ENCODE measurements at places on chromosomes 3 and 15.
A peak's percentile ranks its signal among the peaks of the same experiment; 100 is the strongest.

DNA sequence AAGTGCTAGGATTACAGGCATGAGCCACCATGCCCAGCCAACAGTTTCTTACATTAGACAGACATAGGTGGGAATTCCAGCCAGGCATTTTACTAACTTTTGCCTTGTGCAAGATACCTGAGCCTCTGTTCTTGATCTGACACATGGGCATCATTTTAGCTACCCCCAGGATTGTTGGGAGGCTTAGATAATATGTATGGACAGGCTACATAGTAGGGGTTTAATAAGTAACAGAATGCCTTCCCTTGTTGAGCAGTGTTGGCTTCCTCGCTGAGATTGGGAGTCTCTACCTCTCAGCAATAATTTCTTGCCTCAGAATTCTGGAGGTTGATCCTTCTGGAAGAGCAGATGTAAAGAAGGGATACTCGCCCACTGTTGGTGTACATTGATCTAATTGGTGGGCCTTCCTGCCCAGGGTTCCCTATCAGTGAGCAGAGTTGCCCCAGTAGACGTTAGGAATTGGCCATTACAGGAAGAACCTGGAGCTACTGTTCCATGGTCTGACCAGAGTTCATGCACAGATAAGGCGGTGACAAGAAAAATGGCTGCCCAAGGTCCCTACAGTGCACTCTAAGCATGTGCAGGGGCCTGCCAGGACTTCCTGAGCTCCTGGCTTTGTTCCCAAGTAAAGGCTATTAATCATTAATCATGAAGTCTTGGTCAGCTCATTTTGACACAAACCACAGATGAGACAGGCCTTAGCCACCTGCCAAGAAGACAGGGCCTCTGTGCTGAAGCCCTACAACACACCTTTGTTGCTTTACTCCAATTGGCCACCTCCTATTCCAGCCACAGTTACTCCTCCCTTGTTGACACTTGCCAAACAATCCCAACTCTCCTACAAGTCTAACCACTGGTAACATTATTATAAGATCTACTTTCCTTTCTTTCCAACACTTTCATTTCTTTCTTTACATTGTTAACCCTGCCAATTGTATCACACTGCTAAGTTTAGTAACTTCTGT is 5.0 kb upstream of the IL17RE start:
- DNase-seq = no peak

GRCh38 chr3:47803480-47804025 is 615 bp downstream of the DHX30 start:
- no peak for DNase-seq

DNA sequence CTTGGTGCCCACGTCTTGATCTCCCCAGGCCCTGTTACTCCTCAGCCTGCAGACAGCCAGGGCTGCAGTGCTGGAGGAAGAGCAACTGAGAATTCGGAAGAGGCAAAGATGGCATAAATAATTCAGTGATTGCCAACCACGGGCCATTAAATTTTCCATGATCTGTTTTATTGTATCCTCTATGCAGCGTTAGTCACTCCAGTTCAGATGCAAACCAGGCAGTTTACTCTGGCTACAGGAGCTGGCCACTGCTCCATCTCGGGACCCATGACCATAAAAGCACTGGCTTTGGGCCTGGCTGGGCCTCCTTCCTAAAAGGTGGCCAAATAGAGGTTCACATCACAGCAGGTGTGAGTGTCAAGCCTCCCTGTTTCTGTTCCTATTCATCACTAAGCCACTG is 137.6 kb upstream of the TLE3 start:
- no peak for DNase-seq

GRCh38 chr15:85570336-85570735 is 189.9 kb downstream of the AKAP13 start:
- no peak for DNase-seq

- peak; percentile 86 for DNase-seq
Observed at GRCh38 chr3:11568503-11569155, 75.1 kb downstream of the VGLL4 start.

- no peak for DNase-seq
Observed at GRCh38 chr3:168933614-168934013, 729.9 kb downstream of the MECOM start.

GRCh38 chr3:10010878-10011465 is 15.3 kb upstream of the FANCD2 start:
- DNase-seq = peak; percentile 57

- no peak for DNase-seq
Observed at GRCh38 chr3:188760408-188760807, 411.4 kb upstream of the TPRG1 start.

DNA sequence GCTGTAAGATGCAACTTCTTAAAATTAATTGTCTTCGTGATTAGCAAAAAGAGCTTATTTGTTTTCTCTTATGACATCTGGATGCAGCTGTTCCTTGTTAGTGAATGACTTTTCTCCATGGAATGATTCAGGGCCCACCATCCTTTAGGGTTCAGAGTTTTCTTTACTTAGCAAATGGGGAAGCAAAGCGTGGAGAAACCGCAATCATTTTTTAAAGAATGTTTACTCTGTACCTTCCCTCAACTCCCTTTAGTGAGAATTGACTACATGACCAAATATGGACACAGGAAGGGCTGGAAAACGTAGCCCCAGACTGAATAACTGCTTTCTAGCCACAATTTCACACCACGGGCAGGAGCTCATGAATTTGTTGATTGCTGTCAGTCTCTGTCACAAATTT is 130.1 kb downstream of the EDEM1 start:
- no peak for DNase-seq

- no peak for DNase-seq
Observed at GRCh38 chr15:48647962-48648361, 2.5 kb upstream of the FBN1 start.

DNA sequence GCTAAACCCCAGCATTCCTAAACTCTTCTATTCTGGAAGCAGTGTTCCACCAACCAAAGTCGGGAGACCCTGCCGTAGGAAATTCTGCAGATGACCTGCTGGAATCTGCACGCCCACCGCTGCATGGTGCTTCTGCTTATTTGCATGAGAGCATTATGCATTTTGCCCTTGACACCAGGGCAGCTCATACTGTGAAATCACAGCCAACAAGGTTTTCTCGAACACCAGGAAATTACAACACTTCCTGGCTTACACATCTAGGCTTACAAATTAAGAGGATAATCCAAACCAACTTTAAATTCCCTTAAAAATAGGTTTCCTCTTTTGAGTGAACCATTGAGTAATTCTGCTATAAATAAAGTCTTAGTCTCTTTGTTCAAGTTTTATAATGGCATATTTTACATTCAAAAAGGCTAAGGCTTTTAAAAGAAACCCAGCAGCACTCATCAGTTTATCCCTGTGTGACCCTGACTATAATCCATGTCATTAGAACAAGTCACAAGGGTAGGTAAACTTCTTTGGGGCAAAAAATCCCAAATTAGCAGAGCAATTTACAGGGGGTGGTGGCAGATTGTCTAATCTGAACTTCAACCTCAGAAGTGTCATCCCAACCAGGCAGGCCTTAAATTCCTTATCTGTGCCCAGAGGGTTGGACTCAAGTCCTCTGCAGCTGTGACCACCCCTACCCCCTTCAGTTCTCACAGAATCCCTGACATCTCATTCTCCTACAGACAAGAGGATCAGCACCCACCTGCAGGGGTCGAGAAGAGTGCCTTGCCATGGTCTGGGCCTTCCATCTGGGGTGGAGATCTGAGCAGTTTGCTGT is 33.5 kb upstream of the RBP1 start:
- DNase-seq = no peak

GRCh38 chr3:129648391-129648790 is 41.9 kb upstream of the PLXND1 start:
- DNase-seq = no peak

DNA sequence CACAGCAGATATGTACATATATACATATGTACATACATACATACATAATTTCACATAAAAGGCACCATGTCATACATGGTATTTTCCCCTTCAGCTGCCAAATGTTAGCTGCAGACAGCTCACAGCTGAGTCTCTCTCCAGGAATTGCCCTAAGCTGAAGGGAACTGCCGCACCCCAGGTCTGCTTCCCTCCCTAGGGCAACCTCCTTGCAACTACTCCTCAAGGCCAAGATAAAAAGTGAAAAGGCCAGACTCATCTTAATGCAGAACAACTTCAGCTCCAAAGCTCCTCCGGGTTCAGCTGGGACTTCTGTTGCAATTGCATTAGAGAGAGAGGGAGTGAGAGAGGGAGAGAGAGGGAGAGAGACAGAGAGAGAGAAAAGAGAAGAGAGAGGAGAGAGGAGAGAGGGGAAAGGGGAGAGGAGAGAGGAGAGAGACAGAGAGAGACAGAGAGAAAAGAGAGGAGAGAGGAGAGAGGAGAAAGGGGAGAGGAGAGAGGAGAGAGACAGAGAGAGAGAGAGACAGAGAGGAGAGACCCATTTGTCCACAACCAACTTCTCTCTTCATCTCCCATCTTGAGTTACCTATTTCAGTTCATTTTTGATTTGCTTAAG is 143.4 kb upstream of the HES1 start:
- DNase-seq = no peak

- no peak for DNase-seq
Observed at GRCh38 chr3:171248426-171249111, 211.6 kb downstream of the TNIK start.

DNA sequence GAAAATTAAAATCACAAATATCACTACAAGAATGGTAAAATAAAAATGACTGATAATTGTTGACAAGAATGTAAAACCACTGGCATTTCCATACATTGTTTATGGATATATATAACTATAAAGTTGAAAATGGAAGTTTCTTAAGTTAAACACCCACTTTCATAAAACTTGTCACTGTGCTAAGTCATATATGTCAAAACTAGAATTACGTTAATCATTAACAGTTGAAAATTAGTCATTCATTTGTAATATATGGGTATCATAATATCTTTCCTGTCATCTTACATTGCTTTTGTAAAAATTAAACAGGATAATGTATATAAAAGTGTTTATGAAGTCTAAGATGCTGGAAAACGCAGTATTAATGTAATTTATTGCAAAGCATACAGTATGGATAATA is 1398.6 kb upstream of the ALCAM start:
- no peak for DNase-seq

- no peak for DNase-seq
Observed at GRCh38 chr3:66702126-66702525, 201.3 kb upstream of the LRIG1 start.

DNA sequence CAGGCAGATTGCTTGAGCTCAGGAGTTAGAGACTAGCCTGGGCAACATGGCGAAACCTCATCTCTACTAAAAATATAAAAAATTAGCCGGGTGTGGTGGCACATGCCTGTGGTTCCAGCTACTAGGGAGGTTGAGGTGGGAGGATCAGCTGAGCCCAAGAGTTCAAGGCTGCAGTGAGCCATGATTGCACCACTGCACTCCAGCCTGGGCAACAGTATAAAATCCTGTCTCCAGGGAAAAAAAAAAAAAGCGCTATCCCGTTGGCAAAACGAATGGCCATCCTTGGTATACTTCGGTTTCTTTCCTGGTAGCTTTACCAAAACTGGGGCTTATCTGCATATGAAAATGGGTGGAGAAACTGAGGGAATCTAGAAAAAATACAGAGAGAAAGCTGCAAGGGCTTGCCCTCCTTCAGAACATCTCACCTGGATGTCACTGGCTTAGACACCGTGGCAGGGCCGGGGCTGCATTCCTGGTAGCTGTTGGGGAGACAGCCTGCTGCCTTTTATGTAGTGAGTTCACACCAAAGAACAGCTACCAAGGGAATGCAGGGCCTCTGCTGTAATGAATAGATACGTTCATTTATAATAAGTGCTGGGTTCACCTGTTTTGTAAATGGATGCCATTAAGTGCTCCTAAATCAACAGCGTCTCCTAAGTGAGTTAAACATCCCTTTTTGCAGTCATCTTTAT is 96.0 kb downstream of the IQSEC1 start:
- no peak for DNase-seq

GRCh38 chr3:178795349-178795748 is 259.1 kb downstream of the KCNMB2 start:
- DNase-seq = no peak

GRCh38 chr15:31358957-31359701 is 32.5 kb downstream of the KLF13 start:
- DNase-seq = no peak

GRCh38 chr3:134132961-134133360 is 103.2 kb upstream of the SLCO2A1 start:
- DNase-seq = no peak

DNA sequence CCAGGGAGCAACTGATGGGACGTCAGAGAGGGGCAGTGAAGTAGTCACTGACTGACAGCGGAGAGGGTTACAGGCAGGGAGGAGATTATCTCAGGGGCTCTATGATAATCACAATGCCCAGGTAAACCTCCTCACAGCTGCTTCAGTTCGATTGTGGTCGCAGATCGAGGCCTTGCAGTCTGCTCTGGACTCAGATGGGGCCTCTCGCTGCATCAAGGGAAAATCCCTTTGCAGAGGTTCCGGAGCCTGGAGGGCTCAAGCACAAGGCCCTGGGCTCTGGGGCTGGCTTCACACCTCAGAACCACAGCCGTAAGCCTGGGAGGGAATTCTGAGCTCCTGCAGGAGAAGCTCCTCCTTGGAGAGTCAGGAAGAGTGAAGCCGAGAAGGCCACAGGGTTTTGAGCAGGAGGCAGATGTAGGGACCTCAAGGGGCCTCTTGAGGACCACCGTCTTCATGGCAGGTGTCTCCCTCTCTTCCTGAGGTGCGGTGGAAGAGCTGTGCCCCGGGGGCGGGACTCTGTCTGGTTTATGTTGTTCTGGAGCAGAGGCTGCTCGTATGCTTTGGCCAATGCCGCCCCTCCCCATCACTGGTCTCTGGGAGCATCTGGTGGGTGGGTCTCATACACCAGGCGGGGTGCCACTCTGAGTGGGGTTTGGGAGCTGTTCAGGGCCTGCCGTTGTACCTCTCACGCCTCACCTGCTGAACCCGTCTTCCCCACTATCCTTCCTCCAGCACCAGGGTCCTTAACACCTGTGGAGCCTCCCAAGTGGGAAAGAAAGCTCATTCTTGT is 19.5 kb upstream of the SNRPA1 start:
- DNase-seq = no peak

GRCh38 chr15:73845907-73846306 is 27.5 kb upstream of the TBC1D21 start:
- no peak for DNase-seq

- no peak for DNase-seq
Observed at GRCh38 chr3:155007729-155008128, 72.4 kb upstream of the MME start.

GRCh38 chr15:99476413-99477222 is 89.2 kb upstream of the MEF2A start:
- DNase-seq = peak; percentile 96

DNA sequence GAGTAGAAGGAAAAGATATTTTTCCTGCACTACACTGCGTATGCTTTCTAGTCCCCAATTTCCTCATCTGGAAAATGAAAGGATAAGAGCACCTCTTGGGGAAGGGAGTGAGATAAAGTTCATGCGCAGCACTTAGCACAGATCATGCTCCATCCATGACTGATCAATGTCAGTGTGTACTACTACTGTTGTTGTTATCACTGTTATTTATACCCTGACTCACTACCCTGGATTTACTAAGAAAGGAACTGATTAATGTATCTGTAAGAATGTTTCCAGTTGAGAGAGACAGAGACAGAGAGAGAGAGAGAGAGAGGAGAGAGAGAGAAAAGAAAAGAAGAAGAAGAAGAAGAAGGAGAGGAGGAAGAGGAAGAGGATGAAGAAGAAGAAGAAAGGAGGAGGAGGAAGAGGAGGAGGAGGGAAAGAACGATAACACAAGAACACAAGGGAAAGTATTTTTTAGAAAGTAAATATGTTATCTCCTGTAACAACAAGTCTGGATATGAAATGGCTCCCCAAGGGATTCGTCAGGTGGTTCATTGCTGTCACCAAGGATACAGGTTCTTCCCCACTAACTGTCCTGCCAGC is 212.2 kb upstream of the PROK2 start:
- no peak for DNase-seq

All from skeletal muscle cell (primary cell).